ENCODE measurements at places on chromosomes 1 and 21.

DNA sequence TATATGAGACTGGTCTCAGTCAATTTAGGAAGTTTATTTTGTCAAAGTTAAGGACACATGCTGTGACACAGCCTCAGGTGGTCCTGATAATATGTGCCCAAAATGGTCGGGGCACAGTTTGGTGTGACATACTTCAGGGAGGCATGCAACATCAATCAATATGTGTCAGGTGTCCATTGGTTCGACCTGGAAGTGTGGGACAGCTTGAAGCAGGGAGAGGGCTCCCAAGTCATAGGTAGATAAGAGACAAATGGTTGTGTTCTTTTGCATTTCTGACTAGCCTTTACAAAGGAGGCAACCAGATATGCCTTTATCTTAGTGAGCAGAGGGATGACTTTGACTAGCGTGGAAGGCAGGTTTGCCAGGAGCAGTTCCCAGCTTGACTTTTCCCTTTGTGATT is 4.5 kb upstream of the ERVH48-1 start:
- no peak for DNase-seq

GRCh38 chr1:89800022-89800655 is 20.7 kb upstream of the LRRC8D start:
- DNase-seq, result no peak

GRCh38 chr21:41375875-41376274 is 14.0 kb downstream of the MX2 start:
- no peak for DNase-seq

DNA sequence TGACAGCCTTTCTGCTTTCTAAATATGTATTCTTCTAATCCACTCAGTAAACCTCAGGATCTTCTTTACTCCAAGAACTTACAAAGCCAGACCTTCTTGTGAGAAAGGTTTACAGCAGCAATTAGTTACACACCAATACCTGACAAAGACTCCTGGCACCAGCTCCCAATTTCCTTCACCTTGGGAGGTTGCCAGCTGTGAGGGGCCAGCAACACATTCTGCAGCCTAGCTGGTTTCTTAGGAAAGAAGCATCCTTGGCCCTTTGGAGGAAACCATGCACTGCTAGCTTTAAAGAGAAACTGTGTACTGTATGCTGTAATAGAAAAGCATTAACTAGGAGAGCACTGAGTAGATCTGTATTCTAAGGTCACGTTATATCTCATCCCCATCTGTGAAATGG is 10.8 kb downstream of the FYB2 start:
- no peak for DNase-seq

DNA sequence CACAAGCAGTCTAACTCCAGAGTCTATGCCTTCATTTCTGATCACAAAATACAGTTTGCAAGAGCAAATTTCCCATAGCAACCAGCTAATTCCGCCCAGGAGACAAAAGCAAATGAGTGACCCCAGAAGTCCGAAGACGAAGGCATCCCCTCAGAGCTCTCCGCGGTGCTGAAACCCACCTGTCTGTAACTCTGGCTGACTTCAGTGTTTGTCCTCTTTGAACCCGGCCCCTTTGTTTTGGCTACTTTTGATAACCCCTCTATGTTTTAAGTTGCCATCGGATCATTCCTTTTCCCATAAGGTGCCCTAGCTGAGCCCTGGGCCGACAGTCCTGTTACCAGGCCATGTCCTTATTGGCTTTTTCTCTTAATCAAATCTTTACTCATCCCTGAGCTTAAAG is 515.8 kb downstream of the PTPRU start:
- peak; percentile 2 for DNase-seq

- DNase-seq, result no peak
Observed at GRCh38 chr1:239785576-239785975, 306.1 kb upstream of the FMN2 start.

GRCh38 chr21:44898851-44899767 is 21.6 kb downstream of the ITGB2 start:
- DNase-seq, result no peak

GRCh38 chr1:201229771-201230635 is 39.4 kb downstream of the IGFN1 start:
- peak; percentile 36 for DNase-seq

DNA sequence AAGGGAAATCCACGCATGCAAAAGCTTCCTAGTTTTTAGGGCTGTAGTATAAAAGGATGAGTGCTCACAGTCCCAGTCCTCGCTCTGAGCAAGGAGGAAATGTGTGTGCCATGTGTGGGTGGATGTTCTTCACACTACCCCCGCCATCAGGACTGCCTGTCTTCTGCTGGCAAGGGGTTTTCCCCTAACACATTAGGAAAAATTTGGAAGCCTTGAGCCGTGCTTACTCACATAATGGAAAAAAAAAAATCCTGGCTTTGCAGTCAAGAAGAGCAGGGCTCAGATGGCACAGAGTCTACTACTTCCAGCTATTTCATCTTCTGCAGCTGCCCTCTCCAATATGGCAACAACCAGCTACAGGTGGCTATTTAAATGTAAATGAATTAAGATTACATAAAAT is 363.1 kb downstream of the PLPP3 start:
- no peak for DNase-seq

- no peak for DNase-seq
Observed at GRCh38 chr1:154934358-154934948, 2.1 kb downstream of the PMVK start.

DNA sequence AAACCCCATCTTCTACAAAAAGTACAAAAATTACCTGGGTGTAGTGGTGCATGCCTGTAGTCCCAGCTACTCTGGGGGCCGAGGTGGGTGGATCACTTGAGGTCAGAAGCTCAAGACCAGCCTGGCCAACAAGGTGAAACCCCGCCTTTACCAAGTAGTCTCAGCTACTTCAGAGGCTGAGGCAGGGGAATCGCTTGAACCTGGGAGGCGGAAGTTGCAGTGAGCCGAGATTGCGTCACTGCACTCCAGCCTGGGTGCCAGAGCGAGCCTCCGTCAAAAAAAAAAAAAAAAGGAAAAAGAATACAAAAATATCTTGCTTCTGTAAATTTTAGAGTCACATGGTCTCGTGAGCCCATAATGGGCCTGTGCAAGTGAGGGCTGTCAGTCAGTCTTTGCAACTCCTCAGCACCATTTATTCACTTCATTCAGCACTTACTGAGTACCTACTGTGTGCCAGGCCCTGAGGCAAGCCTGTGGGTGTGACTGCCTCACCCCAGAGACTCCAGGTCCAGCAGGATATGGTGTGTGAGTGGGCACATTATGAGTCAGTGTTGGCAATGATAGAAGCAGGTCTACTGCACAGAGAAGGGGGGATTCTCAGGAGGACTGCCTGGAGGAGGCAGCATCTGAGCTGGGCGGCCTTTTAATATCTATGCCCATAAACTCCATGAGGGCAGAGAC is 46.8 kb upstream of the TARDBP start:
- DNase-seq, result peak; percentile 19

DNA sequence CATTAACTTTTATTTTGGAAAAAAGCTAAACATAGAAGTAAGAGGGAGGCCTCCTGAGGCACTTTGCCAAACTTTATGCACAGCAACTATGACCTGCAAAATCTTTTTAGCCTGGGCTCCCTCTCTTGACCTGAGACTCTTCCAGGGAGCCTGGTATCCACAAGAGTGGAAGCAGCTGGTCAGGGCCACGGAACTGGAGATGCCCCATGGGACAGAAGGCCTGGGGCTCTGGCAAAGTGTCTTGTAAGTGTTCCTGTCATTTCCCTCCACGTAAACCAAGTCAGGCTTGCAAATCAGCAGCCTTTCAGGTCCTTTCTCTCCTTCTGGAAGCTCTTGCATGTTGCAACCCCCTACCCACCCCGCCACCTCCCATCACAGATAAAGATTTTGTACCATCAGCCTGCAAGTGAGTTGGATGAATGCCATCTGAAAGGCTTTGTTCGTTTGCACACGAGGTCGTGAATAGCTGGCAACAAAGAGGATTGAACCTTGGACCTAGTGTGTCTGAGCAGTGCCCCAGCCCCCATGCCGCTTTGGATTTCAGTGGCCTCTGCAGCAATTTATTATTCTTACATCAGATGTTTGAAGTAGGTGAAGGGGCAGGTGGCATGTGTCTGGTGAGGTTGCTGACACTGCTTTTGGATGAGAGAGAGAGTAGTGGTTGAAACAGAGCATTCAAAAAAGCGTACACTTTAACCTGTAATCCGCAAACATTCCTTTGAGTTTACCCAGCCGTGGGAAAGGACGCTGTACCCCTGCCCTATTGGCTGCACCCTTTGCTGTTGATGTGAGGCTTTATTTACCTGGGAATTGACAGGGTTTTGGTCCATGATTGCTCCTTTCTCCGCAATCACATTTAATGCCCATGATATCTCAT is 91.6 kb downstream of the GALNT2 start:
- peak; percentile 40 for DNase-seq

GRCh38 chr1:167427848-167428247 is 90.5 kb downstream of the CD247 start:
- no peak for DNase-seq

DNA sequence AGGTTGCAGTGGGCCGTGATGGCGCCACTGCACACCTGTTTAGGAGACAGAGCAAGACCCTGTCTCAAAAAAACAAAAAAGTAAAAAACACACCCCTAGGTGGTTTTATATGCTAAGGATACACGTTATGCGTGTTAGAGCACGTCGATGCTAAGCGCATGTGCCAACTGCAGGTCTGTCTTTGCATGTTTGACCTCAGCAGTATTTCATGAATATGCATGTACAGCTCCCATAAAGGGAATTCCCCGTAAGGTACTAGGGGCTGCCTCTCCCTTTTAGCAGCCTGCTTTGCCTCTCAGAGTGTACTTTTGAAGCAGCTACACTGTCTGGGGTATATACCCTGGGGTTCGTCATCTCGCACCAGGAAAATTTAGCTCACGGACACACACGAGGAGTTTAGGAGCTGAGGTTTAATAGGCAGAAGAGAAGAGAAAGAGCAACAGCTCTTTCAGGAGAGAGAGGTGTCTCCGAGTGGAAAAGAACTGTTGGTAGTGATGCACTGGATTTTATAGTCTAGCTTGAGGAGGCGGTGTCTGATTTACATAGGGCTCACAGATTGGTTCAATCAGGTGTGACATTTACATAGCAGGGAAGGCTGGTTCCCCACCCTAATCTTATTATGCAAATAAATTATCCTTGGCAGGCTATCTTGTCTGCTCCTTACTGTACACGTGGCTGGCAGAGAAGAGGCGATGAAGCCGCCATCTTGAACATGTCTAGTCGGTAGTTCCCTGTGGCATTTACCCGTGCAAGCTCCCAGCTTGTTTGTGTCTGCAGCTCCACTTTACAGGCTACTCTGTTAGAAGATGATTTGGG is 4.2 kb upstream of the OTUD3 start:
- no peak for DNase-seq

DNA sequence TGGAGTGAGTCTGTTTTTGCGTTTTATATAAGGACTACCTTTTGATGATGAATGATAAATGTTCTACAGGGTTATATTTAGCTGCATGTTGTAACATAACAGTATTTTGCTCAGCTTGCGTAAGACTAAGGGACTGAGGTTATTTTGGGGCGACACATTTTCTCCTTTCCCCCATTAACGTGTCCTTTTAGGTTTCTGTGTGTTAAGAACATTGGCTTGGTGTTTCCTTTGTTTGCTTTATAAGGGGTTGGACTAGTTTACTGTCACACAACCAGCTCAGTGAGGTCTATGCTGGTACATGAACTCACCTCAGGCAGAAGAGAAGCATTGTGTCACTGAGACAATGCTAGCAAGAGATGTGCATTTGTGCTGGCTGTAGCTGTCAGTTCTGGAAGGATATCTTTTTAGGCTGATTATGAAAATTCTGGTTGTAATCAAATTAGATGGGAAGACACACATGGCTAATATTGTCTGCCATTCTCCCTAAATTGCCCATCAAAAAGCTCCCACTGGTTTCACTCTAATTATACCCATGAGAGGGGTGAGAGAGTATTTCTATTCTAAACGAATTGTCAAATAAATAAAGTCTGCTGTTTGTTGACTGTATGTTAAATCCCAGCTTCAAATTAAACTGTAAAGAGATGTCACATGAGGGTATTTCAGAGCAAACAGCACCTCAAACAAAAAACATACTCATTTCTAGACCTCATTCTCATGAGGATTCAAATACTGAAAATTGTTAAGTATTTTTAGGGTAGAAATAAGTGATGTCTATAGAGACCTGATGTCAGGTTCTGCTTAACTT is 62.6 kb downstream of the CDC14A start:
- no peak for DNase-seq

DNA sequence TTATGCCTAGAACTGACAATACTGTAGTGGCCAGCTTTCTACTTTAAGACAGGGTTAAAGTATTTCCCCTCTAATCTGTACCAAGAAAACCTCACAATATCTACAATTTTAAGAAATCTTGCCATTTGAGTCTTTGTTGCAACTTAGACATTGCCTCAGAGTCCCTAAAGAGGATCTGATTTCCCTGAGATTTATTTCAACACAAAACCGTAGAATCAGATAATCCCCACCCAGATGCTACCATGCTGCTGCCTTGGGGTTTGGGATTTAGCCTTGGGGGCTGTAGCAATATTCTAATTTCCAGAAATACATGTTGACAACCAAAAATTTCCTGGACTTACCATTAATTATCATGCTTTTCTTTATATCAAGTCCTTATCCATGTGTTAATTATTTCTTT is 50.3 kb upstream of the DENND1B start:
- DNase-seq, result no peak

DNA sequence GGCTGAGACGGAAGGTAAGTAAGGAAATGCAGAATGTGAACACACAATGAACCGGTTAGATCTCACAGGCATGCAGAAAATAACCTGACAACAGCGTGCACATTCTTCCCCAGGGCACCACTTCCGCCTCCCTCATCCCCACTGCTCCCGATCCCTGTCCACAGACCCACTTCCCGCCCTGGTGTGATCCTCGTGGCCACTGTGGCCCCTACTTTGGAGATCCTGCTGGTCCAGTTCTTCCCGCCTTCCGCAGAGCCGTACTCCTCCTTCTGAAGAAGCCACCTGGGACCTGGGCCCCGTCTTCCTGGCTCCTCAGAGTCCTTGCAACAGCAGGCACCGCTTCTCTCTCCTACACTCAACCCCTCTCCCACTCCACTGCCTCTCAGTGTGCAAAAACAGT is 1.4 kb upstream of the GSTM4 start:
- DNase-seq, result no peak

DNA sequence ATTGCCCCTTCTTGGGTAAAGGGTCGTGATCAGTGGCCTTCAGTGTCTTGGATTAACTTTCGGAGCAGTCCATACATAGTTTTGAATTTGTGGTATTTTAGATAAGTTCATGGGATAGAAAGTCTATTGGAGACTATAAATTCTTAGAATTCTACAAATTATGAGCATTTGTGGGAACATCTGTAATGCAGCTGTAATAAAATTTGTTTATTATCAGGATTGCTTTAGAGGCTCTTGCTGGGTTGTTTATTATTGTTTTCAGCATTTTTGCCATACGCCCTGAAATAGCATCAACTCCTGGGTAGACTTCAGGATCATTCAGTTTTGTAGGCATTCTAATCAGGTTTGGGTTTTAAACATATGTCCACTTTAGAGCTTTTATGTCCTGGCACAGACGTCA is 16.1 kb downstream of the LAMC1 start:
- peak; percentile 42 for DNase-seq

- no peak for DNase-seq
Observed at GRCh38 chr1:89305493-89305892, 32.8 kb upstream of the GBP5 start.

- peak; percentile 71 for DNase-seq
Observed at GRCh38 chr1:190904091-190904695, 426.5 kb upstream of the BRINP3 start.

Measured in choroid plexus epithelial cell (primary cell).